KBM-7 (cell line): ENCODE measurements at places on chromosomes 7 and 10.

DNA sequence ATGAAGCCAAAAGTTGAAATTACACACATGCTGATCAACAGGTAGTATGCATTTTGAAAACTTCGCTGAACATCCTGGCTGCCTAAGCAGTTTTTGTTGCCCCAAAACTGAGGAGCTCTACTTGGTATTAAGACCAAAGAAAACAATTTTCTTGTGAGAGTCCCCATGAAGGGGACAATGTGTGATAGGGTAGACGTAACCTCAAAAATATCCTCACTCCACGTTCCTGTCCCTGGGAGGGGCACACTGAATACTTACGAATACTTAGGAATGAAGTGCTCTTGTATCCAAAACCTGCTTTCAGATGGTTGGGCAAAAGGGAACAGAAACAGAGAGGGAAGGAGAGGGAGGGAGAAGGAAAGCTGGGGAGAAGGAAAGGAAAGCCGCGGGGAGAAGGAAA lies 24.7 kb downstream of the CCDC6 start:
- DNase-seq, result no peak

DNA sequence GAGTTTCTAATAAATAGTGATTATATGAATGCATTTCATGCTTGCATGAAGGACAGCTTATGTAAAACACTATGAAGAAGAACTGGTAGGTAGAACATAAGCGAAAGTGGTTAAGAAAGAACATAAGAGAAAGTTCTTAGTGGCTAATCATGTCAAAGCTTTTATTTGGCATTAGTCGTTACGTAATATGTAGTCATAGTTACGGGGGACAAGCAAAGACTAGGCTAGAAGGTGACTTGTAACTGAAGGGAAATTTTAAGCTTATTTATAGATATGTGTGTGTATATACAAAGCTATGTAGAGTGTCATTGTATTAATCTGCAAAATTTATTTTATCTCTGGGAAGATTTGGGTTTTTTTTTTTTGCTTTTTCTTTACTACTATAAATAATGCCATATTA lies 36.9 kb downstream of the CAPZA2 start:
- DNase-seq, result no peak

DNA sequence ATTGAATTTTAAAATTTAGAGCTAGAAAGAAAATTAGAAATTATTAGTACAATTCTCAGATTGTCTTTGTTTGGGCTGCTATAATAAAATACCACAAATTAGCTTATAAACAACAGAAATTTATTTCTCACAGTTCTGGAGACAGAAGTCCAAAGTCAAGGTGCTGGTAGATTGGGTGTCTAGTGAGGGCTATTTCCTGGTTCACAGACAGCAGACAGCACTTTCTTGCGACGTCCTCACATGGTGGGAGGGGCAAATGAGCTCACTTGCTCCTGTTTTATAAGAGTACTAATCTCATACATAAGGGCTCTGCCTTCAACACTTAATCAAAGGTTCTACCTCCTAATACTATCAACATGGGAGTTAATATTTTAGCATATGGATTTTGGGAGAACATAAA lies 134.1 kb downstream of the MDFIC start:
- no peak for DNase-seq

DNA sequence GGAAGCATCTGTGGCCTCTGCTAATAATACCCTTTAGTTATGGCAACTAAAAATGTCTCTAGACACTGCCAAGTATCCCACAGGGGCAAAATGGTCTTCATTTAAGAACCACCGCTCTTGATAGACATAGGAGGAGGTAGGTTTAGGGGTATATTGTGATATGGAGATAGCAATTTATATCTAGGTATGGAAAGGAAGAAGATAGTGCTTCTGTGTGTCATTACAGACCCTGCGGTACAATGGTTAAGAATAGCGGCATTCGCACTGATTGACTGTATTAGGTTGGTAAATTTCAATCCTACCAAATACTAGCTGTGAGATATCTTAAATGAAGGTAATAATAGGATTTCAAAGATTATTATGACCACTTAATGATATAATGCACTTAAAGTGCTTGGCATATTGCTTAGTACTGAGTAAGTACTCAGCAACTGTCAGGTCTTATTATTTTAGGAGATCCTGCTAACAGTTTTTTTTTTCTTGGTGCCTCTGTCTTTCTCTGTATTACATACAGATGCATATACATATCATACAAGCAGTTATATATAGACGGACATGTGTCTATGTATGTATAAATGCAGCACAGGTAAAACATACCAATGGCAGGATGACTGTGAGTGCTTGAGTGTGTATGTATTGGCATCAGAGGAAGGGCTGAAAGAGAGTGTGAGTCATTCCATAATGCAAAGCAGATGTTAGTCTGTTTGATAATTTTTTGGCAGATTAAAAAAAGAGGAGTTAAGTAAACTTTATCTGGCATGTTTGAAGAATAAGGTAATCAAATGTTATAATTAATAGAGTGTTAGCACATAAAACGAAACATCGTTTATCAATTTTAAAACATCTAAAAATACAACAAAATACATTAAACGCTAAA lies 50.0 kb upstream of the ITGB8 start:
- no peak for DNase-seq

GRCh38 chr10:44008917-44009709 lies 360.4 kb upstream of the ZNF32 start:
- DNase-seq, result no peak

- no peak for DNase-seq
Measured at GRCh38 chr7:150377196-150377595, 1.9 kb upstream of the ZNF775 start.

- DNase-seq, result peak; percentile 38
Measured at GRCh38 chr10:113704637-113705343, 25.1 kb downstream of the CASP7 start.

- DNase-seq, result no peak
Measured at GRCh38 chr7:105971845-105972244, 8.8 kb downstream of the CDHR3 start.

DNA sequence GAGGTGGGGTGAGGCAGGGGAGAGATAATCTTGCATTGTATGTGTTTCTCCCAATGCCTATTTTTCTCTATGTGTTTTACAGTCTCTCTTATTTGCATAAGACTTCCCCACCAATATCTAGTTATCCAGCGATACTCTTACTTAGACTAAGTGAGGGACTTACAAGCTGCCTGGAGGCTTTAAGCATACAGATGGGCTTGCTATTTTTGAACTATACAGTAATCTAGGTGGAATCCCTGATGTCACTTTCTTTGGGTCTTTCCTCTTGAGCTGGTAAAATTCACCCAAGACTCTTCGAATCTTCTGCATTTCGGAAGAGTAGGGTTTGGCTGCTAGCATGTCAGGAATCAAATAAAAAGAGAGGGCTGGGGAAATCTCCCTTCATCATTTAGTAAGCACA lies 76.6 kb downstream of the NDUFB2 start:
- DNase-seq, result no peak

GRCh38 chr7:26950889-26951288 lies 86.5 kb upstream of the SKAP2 start:
- no peak for DNase-seq

- peak; percentile 26 for DNase-seq
Measured at GRCh38 chr10:35136263-35136815, 9.7 kb downstream of the CREM start.

DNA sequence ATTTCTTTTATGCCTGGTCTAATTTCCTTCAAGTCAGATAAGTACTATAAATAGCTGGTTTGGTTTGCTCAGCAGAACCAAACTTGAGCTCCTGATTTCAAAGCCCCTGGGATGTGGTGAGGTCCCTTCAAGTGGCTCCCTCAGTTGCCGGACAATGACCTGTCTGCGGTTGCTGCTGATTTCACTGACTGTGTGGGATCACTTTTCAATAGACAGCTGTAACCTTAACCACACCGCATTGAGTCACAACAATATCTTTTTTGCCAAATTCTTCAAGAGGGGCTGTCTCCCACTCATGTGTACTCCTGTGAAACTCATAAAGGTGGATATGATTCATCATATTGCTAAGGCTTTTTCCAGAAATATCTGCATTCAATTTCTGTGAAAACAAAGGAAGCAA lies 23.1 kb upstream of the ITGA8 start:
- no peak for DNase-seq

- DNase-seq, result no peak
Measured at GRCh38 chr10:102310361-102311024, 65.2 kb downstream of the GBF1 start.

DNA sequence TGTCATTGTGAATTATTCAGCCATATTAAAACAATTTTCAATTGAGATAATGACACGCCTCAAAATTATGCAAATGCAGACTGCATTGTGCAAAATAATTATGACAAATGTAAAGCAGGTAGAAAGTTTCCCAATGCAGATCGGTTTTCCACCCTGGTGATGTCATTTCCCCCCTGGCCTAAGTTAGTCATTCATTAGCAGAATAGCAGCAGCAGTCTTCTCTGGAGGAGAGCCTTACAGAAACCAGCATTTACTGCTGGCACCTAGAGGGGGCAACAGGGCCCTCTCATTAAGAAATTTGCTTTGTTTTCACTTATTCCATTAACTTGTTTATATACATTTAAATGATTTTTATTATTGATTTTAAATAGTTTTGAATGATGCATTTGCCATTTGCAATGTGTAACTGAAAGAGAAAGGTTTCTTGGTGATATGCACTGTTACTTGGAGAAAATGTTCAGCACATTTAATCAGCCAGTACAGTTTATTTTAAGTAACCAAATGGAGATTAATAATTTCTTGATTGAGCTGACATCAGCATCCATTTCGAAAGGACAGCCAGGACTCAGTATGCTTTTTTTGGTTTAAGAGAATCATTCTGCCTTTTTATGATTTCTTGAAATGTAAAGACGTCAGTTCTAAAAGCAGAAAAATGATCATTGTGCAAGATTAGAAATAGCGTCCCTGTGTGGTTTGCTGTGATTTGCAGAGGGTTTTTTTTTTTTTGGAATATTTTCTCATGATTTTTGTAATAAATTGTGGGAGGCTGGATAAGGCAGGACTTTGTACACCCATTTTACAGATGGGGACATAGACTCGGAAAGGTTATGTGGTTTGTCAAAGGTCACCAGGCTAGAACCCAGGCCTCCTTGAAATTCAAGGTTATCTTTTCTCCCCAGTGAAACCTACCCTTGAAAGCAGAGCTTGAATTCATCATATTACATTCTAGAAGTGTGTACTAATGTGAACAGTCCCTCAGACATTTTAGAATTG lies 3.5 kb downstream of the ARID5B start:
- peak; percentile 66 for DNase-seq

DNA sequence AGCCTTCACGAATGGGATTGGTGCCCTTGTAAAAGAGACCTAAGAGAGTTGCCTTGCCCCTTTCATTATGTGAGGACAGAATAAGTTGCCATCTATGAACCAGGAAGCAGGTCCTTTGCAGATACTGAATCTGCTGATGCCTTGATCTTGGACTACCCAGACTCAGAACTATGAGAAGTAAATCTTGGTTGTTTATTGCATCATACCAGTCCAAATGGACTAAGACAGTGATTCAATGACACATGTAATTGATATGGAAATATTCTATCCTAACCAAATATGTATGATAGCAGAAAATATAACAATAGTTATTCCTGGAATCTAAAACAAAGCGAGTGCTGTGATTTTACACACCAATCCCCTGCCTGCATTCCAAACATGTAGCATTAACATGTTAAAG lies 17.0 kb upstream of the LYZL1 start:
- no peak for DNase-seq

GRCh38 chr7:135661311-135662122 lies 797 bp upstream of the STMP1 start:
- peak; percentile 89 for DNase-seq

- DNase-seq, result peak; percentile 66
Measured at GRCh38 chr10:114458955-114459354, 54.7 kb upstream of the AFAP1L2 start.

- DNase-seq, result no peak
Measured at GRCh38 chr10:23325132-23325531, 19.5 kb downstream of the C10orf67 start.

DNA sequence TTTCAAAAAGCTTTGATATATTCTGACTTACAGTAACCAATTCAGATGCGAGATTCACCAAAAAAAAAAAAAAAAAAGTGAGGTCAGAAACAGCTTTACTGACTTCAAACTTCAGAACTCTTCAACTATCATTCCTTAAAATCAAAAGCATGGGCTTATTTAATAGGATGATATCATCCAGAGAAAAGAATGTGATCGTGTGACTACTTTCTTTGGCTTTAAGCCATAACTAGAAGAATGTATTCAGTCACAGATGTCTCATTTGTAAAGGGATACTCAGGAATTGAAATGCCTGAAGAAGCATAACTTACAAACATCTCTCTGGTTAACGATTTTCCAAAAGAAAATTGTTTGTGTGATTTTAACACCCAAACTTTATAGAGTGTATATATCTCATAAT lies 11.5 kb downstream of the TPK1 start:
- DNase-seq, result no peak

- no peak for DNase-seq
Measured at GRCh38 chr7:40571796-40572195, 437.0 kb downstream of the SUGCT start.

DNA sequence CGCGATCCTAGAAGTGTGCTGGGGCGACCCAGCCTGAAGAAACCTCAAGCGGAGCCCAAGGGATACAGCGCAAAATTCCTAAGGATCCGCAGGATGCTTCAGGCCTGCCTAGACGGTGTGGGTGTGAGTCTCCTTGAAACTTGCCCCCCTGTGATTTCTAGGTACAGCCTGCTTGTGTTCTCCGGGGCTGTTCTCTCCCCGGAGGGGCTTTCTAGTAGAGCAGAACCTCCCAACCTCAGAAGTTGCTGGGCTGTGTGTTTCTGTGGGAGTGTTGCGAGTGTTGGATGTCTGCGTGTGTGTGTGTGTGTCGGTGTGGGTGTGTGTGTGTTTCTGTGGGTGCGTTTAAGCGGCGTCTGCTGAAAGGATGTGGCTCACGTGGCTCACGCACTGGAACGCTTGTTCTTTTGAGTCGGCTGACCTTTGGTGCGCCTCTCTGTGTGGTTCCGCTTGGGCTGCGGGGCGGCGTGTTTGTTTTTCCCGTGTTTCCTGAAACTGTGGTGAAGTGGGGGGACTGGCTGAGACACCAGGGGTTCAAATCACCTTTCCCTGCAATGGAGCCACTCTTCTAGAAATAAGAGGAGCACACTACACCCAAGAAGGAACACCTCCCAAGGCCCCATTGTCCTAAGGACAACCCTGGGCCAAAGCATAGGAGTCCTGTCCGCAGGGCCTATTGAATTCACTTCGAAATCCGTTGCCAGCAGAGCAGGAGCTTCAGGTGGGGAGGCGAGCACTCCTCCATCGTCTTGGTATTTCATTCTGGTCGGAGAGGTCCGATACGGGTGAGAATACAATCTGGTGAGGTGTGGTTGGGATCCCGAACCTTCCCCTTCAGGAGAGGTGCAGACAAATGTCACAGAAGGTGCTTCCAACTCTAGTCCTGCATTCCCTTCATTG lies 25.1 kb upstream of the ZNF273 start:
- DNase-seq, result no peak

GRCh38 chr10:59177031-59177797 lies 771 bp downstream of the PHYHIPL start:
- peak; percentile 7 for DNase-seq

- no peak for DNase-seq
Measured at GRCh38 chr7:122847871-122848473, 38.3 kb downstream of the CADPS2 start.

DNA sequence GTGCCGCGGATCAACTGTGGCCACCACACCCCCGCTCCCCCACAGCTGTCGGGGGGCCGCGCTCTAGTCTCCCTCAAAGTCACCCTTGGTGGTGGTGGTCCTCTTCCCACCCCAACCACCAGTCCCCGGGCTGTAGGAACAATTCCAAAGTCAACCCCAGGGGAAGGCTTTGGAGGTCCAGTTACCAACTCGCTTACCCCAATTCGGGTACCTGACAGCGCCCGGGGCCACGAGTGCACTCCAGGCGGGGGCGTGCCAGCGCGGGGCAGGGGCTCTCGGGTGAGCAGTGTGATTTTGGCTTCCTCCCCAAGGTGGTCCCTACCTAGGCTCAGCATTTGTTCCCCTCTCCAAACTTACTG lies 584 bp upstream of the ZMIZ1 start:
- no peak for DNase-seq

- no peak for DNase-seq
Measured at GRCh38 chr7:37248396-37248861, 200.2 kb downstream of the ELMO1 start.
